ENCODE measurements at places on chromosomes 2 and 18.

GRCh38 chr18:2411381-2411960 lies 159.8 kb downstream of the METTL4 start:
- H3K27me3 ChIP-seq, result no peaks in the 10 kb centered on the region
- H3K36me3 ChIP-seq, result no peaks in the 10 kb centered on the region
- no peak overlapping the region for H3K27ac ChIP-seq
- DNase-seq, result no peak

DNA sequence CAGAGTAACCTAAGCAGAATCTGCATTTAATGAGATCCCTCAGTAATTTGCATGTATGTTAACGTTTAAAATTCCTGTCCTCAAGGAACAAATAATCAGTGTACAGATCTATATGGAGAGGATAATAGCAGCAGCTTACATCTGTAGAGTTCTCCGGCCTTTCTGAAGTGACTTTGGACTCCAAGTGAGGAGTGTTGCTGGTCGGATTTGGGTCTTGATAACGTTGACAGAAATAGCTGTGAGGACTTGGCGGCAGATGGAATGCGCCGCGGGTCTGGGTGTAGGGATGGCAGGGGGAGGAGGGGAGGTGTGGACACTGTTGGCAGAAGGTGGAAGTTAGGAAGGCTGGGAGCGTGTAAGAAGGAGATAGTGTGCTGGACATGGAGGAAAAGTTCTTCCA lies 170.9 kb upstream of the GATA6 start:
- H3K27ac ChIP-seq, result no peak overlapping the region
- H3K4me3 ChIP-seq, result no peak overlapping the region
- DNase-seq, result no peak
- H3K4me1 ChIP-seq, result no peaks in the 10 kb centered on the region
- H3K36me3 ChIP-seq, result no peaks in the 10 kb centered on the region
- no peaks in the 10 kb centered on the region for H3K27me3 ChIP-seq

DNA sequence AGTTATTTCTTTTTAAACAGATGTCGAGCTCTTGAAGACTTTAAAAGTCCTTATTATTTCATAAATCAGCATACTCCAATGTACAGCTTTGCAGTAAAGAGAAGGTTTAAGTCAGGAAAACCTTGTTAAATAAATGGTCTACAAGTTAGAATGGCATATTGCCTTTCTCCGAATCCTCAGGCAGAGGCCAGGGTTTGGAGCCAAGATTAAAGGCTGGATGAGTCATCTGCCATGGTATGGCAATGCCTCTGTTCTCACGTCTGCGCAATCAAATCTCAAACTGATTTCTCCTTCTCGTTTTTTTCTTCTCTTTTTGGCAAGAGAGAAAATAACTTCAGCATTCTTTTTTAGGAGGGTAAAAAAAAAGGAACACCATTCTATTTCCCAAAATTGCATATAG lies 5.6 kb upstream of the KCNJ3 start:
- H3K4me3 ChIP-seq, result no peak overlapping the region
- H3K27ac ChIP-seq, result no peak overlapping the region
- no peaks in the 10 kb centered on the region for H3K36me3 ChIP-seq
- no peak for DNase-seq
- H3K4me1 ChIP-seq, result no peaks in the 10 kb centered on the region

DNA sequence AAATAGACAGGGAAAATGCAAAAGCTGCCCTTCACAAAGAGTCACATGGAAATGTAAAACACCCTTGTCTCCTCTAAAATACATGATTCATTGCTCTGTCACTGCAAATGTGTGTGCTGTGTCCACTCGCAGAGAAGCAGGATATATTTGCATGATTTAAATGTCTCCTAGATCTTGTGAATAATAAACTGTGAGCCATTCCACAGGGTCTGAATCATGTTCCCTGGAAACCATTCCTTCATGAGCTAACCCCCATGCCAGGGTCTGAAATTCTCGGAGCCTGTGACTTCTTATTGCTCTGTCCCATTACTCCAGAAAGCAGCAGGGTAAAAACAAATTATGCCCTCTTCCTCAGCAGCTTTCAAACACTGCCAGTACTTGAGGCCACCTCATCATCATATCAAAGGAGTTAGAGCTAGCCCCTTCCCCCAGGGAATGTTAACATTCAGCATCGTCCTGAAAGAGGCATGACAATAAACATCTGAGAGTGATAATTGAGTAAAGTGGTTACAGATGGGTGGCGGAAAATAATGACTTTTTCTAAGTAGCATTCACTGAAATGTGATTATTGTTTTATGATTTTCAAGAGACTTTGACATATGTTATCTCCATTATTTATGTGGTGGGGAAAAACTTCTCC lies 11.7 kb upstream of the CNGA3 start:
- no peak overlapping the region for H3K4me3 ChIP-seq
- DNase-seq, result no peak
- H3K4me1 ChIP-seq, result no peaks in the 10 kb centered on the region

DNA sequence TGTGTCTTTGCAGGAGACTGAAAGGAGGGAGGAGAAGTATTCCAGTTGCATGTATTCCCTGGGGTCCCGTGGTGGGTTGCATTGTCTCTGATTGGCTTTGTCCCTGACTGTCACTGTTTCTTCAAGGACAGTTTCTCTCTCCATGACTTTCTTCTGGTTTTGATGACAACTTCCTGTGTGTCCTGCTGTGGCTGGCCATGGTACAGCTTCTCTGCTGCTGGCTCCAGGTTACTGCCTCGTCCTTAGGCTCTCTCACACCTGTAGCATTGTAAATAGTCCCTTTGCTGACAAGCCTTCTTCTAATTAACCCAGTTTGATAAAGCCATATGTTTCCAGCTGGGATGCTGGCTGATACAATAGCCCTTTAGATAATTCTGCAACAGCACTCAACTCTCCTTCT lies 129.0 kb downstream of the LPIN1 start:
- no peak for DNase-seq
- H3K36me3 ChIP-seq, result no peaks in the 10 kb centered on the region
- peaks cover 15% of the 10 kb centered on the region for H3K4me1 ChIP-seq
- H3K27me3 ChIP-seq, result no peaks in the 10 kb centered on the region
- no peak overlapping the region for H3K4me3 ChIP-seq

Data from B cell (primary cell).